ENCODE measurements at places on chromosomes 3 and 15.

DNA sequence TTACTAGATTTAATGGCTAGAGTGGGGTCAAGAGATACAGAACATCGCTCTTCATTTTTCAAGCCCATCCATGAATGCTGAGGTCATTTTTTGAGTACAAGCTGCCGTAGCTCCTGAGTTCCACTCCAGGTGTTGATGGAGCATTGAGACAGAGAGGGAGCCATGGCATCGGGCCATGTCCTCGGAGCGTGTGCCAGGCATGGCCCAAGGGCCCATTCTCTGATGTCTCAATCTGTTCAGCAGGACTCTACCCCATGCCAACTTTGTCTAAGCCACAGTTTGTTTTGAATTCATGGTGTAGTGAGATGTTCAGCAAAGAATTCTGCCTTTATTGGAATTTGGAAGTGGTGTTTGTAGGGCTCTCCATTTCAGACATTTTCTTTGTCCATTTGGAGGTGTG, 110.5 kb upstream of the ADAMTS9 start:
- DNase-seq = no peak

DNA sequence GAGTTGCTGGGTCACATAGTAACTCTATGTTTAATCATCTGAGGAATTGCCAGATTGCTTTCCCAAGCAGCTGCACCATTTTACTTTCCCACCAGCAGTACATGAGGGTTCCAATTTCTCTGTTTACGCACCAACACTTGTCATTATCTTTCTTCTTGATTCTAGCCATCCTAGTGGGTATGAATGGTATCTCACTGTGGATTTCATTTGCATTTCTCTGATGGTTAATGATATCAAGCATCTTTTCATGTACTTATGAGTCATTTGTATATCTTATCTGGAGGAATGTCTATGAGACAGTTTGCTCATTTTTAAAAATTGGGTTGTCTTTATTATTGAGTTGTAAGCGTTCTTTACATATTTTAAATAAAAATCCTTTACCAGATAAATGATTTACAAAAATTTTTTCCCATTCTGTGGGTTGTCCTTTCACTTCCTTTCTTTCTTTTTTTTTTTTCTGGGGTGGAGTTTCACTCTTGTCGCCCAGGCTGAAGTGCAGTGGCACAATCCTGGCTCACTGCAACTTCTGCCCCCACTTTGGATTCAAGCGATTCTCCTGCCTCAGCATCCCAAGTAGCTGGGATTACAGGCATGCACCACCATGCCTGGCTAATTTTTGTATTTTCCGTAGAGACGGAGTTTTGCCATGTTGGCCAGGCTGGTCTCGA, 8.9 kb upstream of the SGO1 start:
- DNase-seq = no peak

GRCh38 chr15:75112848-75113492, 88.7 kb upstream of the C15orf39 start:
- DNase-seq = no peak

GRCh38 chr3:10173095-10173925, 8.6 kb downstream of the IRAK2 start:
- DNase-seq = no peak

GRCh38 chr3:35617370-35617769, 22.0 kb upstream of the ARPP21 start:
- no peak for DNase-seq

GRCh38 chr3:117399311-117400078, 689.9 kb downstream of the TUSC7 start:
- no peak for DNase-seq

- no peak for DNase-seq
Measured at GRCh38 chr3:72748659-72749058, 99.6 kb downstream of the SHQ1 start.

DNA sequence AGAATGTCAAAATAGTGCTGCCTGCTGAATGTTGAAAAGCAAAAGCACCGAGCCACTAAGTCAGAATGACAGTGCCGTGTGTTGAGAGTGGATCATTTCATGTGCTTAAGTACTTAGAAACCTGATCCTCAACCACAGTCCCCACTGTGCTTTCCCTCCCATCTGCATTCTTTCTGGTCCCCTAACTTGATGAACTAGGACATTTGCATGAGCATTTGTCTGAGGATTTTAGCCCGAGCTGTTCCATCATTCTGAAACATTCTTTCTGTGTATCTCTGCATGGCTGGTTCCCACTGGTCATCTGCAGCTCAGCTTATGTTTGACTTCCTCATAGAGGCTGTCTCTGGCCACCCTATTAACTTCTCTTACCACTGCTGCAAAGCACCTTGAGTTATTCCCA, 42.0 kb downstream of the SST start:
- DNase-seq = no peak

DNA sequence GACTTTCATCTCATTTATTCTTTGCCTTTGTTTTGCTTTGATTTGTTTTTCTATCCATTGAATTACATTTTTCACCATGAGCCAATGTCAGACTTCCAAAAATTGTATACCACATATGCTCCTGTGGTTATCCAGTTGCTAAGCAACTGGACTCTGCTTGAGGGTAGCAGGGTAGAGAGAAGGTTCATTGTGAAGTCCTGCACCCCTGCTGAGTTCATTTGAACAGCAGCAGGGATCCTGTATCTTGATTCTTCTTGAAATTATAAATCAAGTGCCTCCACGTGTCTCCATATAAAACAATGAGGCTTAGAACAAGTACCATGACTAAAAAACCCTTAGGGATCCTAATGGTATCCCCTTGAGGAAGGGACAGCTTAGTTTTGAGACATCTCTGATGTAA, 449.3 kb downstream of the ROBO2 start:
- no peak for DNase-seq

GRCh38 chr3:98445949-98446406, 17.0 kb upstream of the OR5K1 start:
- DNase-seq = no peak

DNA sequence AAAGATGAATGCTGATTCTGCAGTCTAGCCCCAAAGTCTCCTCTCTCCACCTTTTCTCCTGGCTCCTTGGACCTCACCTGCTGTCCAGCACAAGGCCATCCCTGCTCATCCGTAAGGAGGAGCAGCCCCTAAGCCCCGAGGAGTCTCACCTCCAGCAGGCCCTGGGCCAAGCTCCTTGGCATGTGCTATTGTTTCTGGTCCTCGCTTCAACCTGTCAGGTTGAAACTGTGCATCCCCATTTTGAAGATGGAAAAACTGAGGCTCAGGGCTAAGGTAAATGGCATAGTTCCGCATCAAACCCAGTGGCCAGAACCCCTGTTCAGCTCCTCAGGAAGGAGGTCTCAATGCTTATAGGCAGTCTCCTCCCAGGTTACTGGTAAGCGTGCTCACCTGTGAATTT, 26.1 kb downstream of the CHDH start:
- no peak for DNase-seq

- DNase-seq = peak; percentile 14
Measured at GRCh38 chr15:32861761-32862160, 144.0 kb downstream of the GREM1 start.

DNA sequence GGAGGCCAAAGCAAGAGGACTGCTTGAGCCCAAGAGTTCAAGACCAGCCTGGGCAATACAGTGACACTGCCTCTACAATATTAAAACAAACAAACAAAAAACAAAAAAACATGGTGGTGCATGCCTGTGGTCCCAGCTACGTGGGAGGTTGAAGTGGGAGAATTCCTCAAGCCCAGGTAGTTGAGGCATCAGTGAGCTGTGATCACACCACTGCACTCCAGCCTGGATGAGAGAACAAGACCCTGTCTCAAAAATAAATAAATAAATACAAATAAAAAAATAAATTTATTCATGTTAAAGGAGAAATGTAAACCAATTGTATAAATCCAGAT, 200.6 kb downstream of the BCHE start:
- DNase-seq = no peak

GRCh38 chr15:58490888-58491473, 59.2 kb downstream of the LIPC start:
- DNase-seq = no peak

DNA sequence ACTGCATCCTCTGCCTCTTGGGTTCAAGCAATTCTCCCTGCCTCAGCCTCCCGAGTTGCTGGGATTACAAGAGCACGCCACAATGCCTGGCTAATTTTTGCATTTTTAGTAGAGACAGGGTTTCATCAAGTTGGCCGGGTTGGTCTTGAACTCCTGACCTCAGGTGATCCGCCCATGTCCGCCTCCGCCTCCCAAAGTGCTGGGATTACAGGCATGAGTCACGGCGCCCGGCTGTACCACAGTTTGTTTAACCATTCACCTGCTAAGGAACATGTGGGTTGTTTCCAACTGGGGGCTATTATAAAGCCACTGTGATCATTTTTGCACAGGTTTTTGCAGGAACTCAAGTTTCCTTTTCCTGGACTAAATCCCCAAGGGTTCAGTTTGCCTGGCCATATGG, 123.2 kb upstream of the RAP2B start:
- DNase-seq = no peak

DNA sequence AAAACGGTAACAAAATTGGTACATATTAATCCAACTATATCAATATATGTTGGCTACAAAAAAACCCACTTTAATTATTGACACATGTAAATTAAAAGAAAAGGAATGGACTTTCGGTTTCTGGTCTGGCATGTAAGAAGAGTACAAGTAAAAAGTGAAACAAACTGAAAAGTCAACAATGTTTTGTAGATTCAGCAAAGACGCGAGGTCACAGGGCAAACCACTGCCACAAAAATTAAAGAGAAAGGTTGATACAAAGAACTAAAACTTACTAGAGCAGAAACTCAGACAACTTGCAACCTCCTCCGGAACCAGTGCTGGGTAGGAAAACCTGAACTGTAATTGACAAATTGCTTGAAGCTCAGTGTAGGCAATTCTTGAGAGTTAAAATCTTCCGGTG, 110.6 kb upstream of the ARPP21 start:
- no peak for DNase-seq
